Kidney tubule cell (primary cell): ENCODE measurements at places on chromosomes 2 and 18.

- no peak for DNase-seq
These were observed 1.3 kb upstream of the TMSB10 start for GRCh38 chr2:84904151-84904550.

- DNase-seq = peak; percentile 71
These were observed 753.9 kb upstream of the ZEB2 start for GRCh38 chr2:145273840-145274239.

DNA sequence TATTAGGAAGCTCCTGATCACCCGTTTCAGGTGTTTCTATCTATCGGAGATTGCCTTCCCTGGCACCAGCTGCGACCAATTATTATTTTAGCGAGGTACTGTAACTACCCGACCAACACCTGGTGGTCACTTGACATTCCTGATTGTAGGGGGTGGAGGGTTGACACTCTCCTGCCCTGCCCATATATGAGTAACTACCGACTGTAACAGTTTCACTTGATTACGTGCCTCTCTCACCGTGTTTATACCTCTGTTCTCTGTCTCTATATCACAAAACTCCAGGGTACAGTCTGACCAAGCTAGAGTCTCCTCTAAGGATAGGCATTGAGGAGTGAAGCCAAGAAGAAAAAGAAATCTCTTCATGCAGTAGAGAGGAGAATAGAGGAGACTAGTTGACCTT, 268.0 kb upstream of the LRATD1 start:
- DNase-seq = no peak

DNA sequence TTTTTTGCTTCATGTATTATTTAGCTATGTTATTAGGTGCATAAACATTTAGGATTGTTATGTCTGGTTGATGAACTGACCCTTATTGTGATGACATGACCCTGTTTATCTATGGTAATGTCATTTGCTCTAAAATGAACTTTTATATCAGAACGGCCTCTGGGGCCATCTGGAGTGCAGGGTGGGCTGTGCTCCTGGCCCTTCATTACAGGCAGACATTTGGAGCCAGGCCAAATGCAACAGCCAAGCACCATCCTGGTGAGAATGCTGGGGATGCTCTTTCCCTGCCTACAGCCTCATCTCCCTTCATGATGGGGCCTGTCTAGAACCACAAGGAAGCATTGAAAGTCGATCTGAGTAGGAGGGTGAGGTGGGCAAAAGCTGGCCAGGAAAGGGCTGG, 38.0 kb downstream of the HJURP start:
- no peak for DNase-seq

- DNase-seq = no peak
These were observed 295.2 kb downstream of the NCKAP5 start for GRCh38 chr2:133273031-133273430.

DNA sequence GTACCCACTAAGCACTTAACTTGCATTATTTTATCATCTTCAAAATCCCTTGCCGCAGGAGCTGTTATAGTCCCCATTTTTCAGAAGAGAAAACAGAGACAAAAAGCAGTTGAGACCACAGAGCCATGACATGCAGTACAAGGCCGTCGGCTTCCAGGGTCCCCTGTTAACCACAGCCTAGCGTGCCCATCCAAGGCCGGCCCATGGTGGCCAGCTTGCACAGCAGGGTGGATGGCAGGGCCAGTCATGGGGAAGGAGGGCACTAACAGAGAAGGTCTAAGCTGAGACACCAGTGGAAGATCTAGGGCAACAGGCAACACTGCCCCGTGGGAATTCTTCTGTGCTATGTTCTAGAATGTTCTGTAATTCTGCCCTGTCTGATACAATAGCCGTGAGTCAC, 192.6 kb upstream of the ID2 start:
- no peak for DNase-seq

DNA sequence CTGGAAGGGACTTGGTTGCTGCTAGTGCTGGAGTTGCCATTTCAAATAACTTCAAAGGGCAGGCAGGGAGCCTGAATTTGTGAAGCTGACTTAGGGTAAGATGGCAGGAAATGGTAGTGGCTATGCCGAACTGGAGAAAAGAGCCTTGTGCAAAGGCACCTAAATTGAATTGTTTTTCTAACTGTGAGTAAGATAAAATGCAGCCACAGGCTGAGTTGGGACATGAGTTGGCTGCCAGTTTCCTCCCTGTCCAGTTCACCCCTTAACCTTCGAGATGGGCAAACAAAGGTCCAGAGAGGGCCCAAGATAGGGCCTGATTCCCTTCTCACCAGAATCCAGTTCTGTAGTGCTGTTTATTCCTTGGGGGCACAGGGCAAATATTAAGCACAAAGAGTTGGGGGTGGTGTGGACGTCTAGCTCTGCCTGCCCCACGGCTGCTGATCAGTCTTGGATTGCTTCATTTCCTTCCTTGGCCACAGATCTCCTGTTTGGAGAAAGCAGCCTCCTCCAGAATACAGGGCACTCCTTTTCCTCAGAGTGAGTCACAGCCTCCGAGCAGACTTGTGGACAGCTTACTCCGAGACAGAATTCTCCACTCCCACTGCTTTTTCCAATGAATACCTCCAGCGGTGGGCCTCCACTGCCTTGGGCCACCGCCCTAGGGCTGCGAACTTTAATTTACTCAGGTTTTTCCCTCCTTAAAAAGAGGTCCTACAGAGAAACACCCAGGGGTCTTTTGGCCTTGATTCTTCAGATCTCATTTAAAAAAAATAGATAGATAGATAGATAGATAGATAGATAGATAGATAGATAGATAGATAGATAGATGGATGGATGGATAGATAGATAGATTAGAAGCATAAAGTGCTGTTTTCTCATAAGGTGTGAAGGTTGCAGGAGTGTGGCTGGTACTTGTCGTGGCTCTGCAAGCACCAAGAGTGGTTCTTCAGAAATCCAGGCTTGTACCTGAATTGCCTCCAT, 18.4 kb upstream of the SLC20A1 start:
- peak; percentile 95 for DNase-seq

DNA sequence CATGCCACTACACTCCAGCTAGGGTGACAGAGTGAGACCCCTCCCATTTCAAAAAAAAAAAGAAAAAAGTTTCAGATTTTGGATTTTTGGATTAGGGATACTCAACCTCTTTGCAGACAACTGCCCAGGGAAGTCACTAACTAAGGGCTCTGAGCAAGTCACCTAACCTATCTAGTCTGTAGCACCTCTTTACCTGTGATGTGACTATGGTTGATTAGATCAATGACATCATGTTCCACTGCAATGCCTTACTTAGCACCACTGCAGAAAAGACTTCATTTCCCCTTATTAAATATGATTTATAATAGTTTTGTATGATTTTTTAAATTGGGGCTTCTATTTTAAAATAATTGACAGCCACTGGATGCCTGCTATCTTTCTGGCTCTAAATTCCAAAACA, 41.2 kb downstream of the CUL3 start:
- DNase-seq = no peak

DNA sequence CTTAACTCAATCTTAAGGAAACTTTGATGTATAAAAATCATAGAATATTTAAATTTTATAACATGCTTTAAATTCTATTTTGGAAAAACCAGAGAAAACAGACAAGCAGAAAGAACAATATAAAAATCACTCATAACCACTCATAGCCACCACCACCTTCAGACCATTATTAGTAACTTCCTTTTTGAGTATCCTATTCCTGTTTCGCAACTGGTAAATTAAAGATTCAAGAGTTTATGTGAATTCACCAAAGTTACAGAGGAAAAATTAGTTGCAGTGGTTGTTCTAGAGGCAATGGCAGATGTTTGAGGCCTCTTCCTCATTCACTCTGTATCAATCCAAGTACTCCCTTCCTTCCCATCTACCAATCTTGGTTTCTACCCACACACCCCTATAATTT, 49.3 kb upstream of the PROKR1 start:
- DNase-seq = no peak

DNA sequence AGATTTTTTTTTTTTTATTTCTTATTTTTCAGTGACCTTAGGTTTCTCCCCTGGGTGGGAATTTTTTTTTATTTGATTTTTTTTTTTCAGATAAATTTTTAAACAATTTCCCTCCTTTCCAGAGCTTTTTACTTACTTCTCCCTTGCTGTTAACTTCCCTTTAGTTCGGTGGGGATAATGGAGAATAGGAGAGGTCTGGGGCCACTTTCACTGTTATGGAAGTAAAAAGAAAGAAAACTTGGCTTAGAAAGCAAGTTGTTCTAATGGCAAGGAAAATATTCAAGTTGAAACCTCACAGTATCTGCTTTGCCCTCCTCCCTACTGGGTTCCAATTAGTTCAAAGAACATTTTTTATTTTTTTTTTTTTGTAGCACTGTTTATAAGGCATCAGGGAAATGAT, 537.1 kb upstream of the NXPH2 start:
- no peak for DNase-seq

GRCh38 chr2:29526587-29527586, 394.5 kb downstream of the ALK start:
- DNase-seq = no peak

DNA sequence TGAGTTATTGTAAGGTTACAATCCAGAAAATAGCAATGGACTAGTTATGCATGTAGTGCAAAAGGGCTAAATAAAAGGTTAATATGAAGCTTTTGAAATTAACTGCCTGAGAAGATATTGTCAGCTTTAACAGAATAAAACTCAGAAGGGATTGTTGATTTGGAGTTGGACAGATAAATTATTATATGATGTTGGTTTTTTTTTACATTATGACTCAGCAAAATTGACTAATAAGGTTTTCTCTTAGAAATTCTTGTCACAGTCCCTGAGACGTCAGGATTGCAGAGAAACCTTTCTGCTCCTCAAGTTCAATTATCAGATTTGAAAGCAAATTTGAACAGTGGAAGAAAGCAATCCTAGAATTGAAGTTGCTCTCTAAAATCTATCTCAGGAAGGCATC, 946.9 kb downstream of the CBLN2 start:
- DNase-seq = no peak

- DNase-seq = no peak
These were observed 40.2 kb downstream of the RTP5 start for GRCh38 chr2:241909769-241910168.

- no peak for DNase-seq
These were observed 137.8 kb downstream of the TDRD15 start for GRCh38 chr2:21261591-21261990.

GRCh38 chr2:120516679-120517314, 170.9 kb downstream of the INHBB start:
- no peak for DNase-seq

GRCh38 chr2:134778372-134778771, 59.6 kb upstream of the TMEM163 start:
- DNase-seq = no peak

GRCh38 chr2:126655051-126655450, 907 bp upstream of the GYPC start:
- DNase-seq = no peak

- no peak for DNase-seq
These were observed 46.4 kb downstream of the KCTD18 start for GRCh38 chr2:200463452-200463851.

DNA sequence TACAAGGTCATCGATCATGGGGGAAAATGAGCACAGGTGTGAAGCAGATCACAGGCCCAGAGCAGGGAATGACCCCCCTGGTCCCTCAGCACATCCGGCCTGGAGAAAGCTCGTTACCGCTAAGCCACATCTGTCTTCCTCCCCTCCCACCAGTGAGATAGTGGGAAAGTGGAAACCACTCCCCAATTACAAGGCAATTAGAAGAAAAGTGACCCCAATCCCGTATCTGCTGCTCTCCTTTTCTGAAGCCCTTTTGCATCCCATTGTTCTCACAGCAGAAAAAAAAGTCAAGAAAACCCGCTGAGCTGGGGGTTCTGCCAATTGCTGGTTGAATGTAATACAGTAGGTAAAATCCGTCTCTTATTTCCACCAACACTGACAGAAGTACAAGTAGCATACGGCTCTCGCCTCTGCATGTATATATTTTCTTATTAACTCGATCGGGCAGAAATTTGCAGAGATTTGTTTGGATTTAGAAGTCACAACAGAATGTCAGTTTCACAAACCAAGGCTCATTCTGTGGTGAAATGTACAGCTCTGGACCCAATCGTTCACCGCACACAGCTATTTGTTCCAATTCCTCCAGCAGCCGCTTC, 287.0 kb downstream of the TCF4 start:
- DNase-seq = no peak

GRCh38 chr2:12008425-12009061, 262.1 kb downstream of the LPIN1 start:
- DNase-seq = peak; percentile 70

GRCh38 chr2:88161446-88162244, 8.5 kb upstream of the THNSL2 start:
- no peak for DNase-seq
